GM19239 (cell line): ENCODE measurements at places on chromosomes 3 and 15.
A peak's percentile ranks its signal among the peaks of the same experiment; 100 is the strongest.

DNA sequence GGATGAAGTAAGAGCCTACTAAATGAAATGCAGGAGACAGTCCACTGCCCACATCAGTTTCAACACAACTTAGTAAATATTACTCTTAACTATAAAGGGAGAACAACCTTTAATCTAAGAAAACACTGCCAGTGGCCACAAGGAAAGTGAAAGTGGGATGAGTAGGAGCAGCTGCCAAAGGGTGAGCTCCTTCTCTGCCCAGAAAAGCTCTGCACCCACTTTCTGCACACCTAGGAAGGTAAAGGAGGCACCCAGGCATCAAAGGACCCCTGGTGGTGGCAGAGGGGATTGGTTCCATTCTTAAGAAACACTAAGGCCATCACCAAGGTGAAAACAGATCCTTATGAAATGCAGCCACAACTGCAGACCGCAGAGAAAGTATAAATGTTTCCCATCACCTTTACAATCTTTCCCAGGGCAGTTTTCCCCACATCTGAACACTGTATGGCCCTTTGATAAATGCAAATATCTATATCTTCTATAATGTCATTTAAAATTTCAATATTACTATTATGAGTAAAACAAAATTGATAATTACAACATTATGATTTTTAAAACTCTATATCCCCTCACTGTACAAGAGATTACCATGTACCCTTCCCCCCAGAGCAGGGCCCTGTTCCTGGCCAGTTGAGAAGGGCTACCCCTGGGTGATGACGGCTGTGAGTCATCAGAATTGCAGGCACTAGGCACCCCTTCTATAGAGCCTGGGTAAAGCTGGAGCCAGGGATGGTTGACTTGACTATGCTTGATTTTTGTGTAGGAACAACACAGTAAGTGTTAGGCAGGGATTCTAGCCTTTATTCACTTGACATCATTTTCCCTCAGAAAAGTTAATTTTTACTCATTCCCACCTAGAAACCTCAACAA lies 92.0 kb downstream of the SNRK start:
- peak; percentile 77 for DNase-seq

GRCh38 chr3:49856181-49857005 lies at the start of gene TRAIP:
Gene TRAIP (minus strand): TSS chr3:49856564. CDS start chr3:49856453, 111 bp downstream.
- DNase-seq: peak; percentile 97

GRCh38 chr3:148873270-148873927 lies 8.3 kb downstream of the CPA3 start:
- DNase-seq: no peak

GRCh38 chr3:161863775-161864174 lies 367.2 kb downstream of the OTOL1 start:
- no peak for DNase-seq

DNA sequence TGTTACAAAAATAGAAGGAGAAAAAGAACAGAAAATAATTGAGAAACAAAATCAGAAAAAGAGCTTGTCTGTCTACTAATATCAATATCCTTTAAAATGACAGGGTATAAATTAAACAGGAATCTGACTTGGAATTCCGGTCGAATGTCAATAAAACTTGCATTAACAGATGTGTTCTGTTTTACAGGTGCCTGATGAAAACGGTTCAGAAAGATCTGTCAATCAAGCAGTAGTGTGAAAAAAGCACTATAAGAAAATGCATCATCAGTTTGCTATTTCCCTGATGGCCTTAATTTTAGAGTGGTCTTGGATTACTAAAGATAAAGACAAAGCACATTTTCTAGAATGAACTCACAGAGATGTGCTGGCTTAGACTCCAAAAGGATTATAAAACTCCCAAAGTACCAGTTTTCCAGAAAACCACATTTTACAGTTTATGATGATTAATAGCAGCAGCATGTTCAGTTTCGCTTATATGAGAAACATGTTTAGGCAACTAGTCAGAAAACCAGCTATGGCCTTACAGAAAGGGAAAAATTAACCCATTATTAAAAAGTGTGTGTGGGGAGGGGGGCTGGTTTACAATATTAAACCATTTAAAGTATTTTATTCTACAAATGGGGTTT lies 8.2 kb upstream of the C3orf38 start:
- DNase-seq: no peak

- DNase-seq: no peak
Observed at GRCh38 chr3:64341296-64341695, 116.0 kb upstream of the PRICKLE2 start.

DNA sequence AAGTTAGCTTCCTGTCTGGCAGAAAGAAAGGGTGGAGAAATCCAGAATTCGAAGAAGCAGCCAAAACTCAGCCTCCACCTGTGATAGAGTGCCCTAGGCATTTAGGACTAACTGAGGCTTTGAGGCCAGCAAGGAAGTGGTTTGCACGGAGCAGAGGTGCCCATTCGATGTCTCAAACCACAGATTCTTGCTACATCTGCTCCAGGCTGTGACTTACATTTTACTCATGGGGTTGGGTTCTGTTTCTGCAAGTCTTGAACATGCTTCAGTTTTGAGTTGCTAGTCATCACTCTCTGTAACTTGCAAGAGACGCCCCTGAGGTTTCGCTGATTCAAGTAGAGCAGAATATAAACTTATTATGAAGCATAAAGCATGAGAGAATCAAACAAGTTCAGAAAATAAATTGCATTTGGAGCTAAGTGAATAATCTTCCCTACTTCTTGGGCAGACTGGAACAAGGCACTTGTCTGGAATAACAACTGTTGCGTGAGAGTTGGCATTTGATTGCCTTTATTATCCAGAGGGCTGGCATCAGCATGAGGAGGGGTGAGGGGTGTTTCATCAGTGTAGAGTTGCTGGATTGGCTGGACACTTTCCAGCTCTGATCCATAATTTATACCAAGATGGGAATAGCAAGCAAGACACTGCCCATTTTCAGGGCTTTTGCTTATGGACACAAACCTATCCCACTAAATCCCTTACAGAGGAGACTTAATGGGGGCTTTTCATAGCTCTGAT lies 256.5 kb downstream of the AGBL1 start:
- no peak for DNase-seq
